HCEC 1CT (cell line): ENCODE measurements at places on chromosomes 7 and 10.

DNA sequence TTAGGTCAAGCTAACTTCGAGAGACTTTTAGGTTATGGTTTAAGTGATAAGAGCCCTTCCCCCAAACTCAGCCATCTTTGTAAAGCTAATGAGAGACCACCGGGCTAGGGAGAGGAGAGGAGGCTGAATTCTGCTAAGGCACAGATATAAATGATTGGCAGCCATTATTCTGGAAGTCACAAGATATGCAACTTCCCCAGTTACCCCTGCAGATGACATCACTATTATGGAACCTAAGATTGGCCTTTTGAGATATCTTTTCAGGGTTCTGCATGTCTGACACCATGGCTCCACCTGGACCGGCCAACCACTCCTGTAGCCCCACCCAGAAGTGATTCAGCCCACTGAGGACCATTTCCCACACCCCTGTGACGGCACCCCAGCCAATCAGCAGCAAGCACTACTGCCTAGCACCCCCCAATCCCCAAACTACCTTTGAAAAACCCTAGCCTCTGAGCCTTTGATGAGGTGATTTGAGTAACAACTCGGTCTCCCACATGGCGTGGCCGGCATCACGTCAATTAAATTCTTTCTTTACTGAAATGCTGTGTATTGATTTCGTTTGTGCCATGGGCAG lies 14.4 kb downstream of the VIPR2 start:
- no peak for DNase-seq

DNA sequence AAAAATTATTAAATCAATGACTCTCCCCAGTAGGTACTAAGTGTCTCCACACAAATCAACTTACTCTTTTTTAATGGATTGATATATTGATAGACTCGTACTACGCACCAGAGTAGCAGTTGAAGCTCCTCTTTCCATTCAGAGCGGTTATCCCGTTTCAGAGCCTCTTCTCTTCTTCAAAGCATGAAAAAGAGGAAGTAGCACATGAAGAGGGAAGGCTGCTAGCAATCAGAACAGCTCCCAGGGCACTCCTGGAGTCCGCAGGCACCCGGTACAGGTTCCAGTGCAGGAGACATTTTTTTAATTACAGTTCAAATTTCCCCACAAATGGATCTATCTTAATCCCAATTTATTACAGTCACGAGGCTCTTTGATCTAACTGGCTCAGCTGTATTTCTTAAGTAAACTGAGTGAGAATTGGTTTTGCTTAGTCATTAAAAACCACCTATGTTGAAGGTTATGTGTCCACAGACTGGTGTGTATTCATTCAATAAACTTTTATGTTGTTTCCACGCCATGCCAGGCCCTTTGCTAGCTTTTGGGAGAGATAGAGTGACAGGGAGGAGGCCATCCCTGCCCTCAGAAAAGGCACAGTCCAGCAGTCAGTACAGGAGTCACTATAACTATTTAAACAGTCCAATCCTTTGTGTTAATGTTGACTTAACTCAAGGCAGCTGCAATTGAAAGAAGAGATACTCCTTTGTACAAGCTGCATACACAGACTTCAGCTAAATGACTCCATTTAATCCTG lies 32.1 kb upstream of the CALN1 start:
- DNase-seq: no peak

- no peak for DNase-seq
These were observed 866.9 kb downstream of the LRMDA start for GRCh38 chr10:76298329-76298728.

GRCh38 chr7:1026721-1027161 lies 17.6 kb upstream of the GPR146 start:
- no peak for DNase-seq
